ENCODE measurements at places on chromosomes 1 and 21.

- no peak for DNase-seq
Measured at GRCh38 chr1:243264717-243265116, 8.9 kb downstream of the SDCCAG8 start.

- no peak for DNase-seq
Measured at GRCh38 chr1:111200802-111201161, 336 bp upstream of the DENND2D start.

- no peak for DNase-seq
Measured at GRCh38 chr1:211331011-211331709, 4.5 kb downstream of the TRAF5 start.

- DNase-seq = no peak
Measured at GRCh38 chr1:1022302-1023009, 2.5 kb downstream of the AGRN start.

- DNase-seq = no peak
Measured at GRCh38 chr1:172585348-172585747, 52.4 kb downstream of the SUCO start.

DNA sequence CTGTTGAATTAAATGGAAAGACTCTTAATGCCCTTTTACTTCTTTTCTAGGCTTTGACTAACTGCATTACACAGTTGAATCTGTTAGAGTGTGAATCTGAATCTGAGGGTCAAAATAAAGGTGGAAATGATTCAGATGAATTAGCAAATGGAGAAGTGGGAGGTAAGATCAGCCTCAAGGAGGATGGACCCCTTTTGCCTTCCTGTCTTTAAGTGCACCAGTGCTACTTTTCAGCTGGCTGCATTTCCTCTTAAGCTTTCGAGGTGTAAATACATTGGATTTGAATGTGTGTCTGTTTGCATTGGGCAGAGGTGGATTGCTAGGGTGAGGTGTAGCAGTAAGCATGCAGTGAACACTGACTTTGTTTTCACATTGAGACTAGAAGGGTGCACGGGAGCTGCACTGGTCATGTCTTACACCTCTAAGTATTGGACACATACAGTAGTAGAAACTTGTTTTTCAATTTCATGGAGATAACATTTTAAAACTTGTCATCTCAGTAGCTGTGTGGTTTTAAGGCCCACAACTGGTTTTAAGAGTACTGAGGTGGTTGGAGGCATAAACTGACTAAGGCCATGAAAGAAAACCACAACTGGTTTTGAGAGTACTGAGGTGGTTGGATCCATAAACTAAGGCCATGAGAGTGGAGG lies 35.4 kb downstream of the MIA3 start:
- no peak for DNase-seq

- DNase-seq = no peak
Measured at GRCh38 chr21:33492571-33492970, 1.1 kb upstream of the DNAJC28 start.

GRCh38 chr1:182430263-182431068 lies 19.5 kb upstream of the RGSL1 start:
- no peak for DNase-seq

DNA sequence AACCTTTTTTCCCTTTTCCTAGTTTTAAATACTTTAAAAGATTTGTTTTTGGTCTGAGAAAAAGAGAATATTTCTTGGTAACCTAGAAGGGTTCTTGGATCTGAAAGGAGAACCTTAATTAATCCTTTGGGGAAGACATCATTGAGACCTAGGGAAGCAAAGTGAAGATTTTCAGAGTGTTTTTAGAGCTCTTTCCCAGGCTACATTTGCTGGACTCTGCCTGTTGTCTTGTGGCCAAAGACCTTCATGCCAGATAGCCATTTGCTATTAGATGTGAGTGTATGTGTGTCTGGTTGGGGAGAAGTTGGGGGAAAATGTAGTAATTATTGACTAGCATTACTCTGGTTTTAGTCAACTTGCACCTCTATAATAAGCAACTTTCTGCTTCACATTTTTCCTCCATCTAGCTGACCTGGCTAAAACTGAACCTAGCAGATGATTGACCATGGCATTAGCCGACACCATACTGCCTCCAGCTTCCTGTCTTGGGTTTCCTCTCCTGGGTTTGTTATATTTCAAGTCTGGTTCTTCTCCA lies 239.1 kb downstream of the USP25 start:
- no peak for DNase-seq

- DNase-seq = no peak
Measured at GRCh38 chr1:117633423-117633822, 27.6 kb downstream of the TENT5C start.

DNA sequence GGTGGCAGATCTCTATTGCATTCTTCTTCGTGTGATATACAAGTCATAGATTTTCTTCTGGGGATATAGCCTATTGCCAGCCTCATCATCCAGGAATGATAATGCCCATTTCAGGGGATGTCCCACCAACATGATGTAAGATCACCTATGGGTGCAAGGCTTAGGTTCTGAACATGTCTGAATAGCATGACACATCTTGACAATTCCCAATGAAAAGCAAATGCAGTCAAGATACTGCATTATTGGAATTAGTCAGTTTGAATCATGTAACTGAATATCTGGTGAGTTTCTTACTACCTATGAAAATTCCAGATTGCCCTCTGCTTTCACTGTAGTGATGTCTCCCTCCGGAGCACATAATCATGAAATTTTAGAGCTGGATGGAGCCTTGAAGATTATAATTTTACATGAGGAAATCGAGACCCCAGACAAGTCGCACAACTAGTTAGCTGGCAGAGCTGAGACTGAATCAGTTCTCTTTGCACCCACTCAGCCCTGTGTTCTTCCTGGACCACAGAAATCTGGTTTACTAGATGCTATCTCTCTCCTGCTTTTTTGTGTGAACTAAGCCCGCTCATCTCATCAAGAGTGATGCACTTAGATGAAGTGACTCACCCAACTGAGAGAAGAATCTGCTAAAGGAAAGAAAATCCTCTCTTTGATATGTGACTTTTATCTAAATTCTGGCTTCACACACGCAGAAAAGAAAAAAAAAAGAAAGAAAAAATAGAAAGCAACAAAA lies 65.0 kb downstream of the WDR64 start:
- no peak for DNase-seq

GRCh38 chr21:42404539-42404938 lies 837 bp downstream of the UBASH3A start:
- DNase-seq = no peak

- DNase-seq = no peak
Measured at GRCh38 chr1:60504206-60504840, 430.8 kb upstream of the C1orf87 start.

DNA sequence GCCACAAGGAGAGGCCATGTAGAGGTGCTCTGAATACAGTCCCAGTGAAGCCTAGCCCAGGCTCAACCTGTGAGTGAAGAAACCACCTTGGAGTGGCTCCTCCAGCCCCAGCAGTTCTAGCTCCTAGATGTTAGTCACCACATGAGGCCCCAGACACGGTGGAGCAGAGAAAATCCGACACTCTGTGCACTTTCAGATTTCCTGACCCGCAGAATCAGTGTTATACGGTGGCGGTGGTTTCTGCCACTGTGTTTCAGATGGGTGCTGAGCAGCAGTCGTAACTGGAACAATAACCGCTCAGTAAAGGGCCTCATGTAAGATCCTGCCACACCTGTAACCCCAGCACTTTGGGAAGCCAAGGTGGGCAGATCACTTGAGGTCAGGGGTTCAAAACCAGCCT lies 36.1 kb upstream of the ZBTB8A start:
- no peak for DNase-seq

GRCh38 chr21:41885341-41886024 lies 6.3 kb upstream of the PRDM15 start:
- no peak for DNase-seq

- DNase-seq = peak; percentile 5
Measured at GRCh38 chr1:59266180-59266926, 30.5 kb upstream of the FGGY start.

DNA sequence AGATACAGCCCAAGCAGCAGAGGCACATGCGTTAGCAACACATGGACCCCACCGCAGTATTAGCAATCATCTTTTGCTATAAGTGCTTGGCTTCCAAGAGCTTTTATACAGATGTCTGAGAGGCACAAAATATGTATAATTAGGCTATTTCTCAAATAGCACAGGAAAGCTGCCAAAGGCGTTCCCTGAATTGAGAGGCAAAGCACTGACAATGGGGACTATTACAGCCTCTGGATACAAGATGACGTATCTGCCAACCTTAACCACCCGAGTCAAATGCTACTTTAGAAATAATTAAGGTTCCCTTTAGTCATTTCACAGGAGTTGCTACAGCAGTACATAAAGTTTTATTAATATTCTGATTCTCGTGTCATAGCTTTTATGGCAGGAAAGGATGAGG lies 6.4 kb downstream of the STMN1 start:
- DNase-seq = peak; percentile 63

DNA sequence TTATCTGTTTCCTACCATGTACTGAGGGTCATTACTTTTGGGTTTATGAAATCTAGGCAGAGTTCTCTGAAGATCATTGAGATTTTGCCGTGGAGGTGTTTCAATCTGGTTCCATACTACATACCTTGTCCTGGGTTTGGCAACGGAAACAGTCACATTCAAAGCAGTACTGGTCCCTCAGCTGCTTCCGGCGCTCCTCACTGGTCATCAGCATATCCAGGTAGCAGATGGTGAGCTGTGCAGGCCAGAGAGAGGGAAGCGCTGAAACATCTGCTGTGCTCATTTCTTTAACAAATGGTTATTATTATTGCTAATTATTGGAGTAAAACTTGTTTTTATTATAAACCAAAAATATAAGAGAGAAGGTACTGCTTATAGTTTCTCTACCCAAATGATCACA lies 591.7 kb downstream of the SMYD3 start:
- DNase-seq = no peak

DNA sequence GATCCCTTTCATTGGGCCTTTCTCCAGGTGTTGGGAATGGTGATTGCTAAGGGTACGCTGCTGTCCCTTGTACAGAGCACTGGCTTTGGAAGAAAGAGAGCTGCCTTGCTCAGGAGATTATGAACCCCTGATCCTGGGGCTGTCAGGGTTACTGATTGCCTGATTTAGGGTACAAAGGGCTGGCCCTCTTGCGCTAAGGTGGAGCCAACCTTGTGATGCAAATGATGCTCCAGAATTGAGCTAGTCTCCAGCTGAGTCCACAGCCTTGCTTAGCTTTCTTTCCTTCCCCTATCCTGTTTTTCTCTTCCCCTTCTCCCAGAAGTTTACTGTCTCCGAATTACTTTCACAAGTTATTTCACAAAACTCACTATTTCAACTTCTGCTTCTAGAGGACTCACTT lies 334.7 kb downstream of the AMY1C start:
- DNase-seq = no peak

- DNase-seq = no peak
Measured at GRCh38 chr21:26153758-26154157, 16.8 kb downstream of the APP start.

- no peak for DNase-seq
Measured at GRCh38 chr1:93177991-93178390, 2.2 kb downstream of the TMED5 start.

- DNase-seq = no peak
Measured at GRCh38 chr1:63328781-63329180, 6.4 kb downstream of the FOXD3 start.

DNA sequence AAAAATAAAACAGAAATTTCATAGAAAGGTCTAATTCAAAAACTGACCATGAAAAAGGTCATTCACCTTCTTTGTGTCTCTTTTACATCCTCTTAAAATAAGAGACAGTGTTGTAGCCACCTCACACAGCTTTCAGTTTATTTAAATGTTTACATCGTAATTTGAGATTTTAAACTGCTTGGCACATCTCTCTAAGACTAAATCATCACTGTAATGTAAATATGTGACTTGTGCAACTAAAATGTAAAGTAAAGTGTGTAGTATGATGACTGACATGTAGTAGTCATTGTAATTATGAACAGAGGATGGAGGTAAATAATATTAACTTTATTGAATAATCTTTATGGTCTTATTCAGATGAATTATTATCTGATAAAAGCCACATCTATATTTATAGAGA lies 283.9 kb downstream of the KCNT2 start:
- no peak for DNase-seq

GRCh38 chr1:47980501-47980900 lies 16.7 kb downstream of the TRABD2B start:
- DNase-seq = no peak

DNA sequence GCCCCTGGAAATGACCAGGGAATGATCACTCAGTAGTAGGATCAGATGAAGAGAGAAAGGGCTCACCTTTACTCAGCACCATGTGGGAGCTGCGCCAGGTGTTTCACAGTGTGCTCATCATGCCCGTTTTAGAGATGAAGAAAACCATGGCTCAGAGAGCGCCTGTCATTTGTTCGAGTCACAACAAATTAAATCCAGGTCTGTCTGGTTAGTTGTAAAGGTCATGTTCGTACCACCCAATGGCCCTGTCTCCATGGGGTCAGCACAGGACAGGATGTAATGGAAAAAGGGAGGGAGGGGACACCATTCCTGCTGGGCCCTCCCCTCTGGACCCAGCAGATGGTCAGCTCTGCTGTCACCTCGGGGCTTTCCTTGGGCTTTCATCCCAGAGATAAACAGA lies 15.2 kb downstream of the KIRREL1 start:
- DNase-seq = no peak

DNA sequence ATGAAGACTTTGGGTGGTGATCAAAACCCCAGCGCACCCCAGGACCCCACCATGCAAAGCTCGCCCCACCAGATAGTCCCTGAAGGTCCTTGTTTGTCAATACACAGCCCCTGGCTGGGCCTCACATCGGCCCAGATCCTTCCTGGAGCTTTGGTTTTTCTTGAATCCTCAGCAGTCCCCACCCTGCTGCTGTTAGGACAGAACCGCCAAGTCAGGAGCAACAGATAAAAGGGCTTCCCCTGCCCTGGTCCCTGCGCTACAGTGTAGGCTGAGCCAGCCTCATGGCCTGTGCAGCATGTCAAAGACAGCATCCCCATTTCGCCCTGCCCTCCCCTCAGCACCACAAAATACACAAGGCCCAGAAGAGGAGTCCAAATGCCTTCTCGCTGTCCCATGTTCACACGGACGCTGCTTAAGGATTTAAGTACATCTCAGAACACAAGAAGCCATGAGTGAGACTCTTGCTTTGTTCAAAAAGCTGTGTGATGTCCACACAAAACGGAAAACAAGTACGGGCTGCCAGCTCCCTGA lies 65.7 kb downstream of the PSMG1 start:
- DNase-seq = no peak

DNA sequence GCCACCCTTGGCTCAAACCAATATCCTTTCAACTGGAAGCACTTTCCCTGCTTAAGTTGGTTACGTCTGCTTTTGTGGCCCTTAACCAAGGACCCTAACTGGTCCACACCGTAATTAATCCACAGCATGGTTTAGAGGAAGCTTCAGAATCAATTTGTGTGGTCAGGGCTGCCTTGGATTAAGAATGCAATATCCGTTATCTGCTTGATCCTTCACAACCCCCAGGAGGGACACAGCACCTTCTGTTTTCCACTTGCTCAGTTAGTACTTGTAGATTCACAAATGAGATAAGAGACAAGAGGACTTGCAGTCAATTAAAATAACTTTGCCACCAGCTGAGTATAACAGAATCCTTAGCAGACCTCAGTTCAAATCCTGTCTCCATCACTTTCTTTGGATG lies 56.9 kb upstream of the LRP8 start:
- DNase-seq = no peak

Data from putamen (tissue), 1 donor.